GM12878 (cell line): ENCODE measurements at places on chromosomes 7 and 10.
A peak's percentile ranks its signal among the peaks of the same experiment; 100 is the strongest.

- DNase-seq = no peak
Observed at GRCh38 chr7:12975412-12975811, 288.0 kb downstream of the ARL4A start.

- DNase-seq = no peak
Observed at GRCh38 chr7:151210087-151210854, at the start of gene H2BK1. Gene H2BK1, minus strand, starts transcription at chr7:151210488. Its CDS starts 170 bp downstream, at chr7:151210318.

DNA sequence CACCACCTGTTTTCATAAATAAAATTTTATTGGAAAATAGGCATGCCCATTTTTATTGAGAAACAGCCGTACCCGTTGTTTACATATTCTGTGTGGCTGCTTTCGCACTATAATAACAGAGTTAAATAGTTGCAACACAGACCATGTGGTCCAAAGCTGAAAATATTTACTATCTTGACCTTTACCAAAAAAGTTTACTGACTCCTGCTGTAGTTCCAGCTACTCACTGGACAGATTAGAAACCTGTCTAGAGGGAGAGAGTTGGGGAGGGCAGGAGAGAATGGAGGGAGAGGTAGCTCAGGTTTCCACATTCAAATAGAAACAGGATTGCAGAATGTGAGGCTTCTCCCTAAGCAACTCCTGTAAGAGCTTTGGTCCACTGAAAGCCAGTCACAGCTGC lies 55.1 kb upstream of the GLCCI1 start:
- DNase-seq = no peak

- no peak for DNase-seq
Observed at GRCh38 chr10:98224509-98224908, 43.5 kb downstream of the LOXL4 start.

DNA sequence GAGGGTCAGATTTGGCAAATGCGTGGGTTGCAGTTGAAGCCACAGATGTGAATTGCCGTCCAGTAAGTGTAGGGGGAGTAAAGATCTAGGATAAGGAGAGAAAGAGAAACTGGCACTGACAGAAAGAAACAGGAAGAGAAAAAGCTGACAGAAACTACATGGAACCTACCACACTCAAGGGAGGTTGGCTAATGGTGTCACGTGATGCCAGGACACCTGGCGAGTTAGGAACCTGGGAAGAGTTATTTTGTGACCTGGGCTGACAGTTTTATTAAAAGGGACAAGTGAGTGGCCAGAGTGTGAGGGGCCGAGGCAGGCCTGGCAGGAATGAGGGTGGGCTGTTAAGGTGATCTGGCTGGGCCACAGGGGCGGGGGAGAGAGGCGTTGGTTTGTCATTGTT lies 188.7 kb downstream of the ADARB2 start:
- DNase-seq = peak; percentile 20

- DNase-seq = no peak
Observed at GRCh38 chr10:11882646-11883375, 59.7 kb downstream of the PROSER2 start.

GRCh38 chr10:8389630-8390029 lies 335.1 kb downstream of the GATA3 start:
- no peak for DNase-seq

GRCh38 chr10:48284811-48285210 lies 10.3 kb upstream of the FRMPD2 start:
- DNase-seq = no peak

GRCh38 chr7:80883154-80884025 lies 35.5 kb downstream of the SEMA3C start:
- no peak for DNase-seq

DNA sequence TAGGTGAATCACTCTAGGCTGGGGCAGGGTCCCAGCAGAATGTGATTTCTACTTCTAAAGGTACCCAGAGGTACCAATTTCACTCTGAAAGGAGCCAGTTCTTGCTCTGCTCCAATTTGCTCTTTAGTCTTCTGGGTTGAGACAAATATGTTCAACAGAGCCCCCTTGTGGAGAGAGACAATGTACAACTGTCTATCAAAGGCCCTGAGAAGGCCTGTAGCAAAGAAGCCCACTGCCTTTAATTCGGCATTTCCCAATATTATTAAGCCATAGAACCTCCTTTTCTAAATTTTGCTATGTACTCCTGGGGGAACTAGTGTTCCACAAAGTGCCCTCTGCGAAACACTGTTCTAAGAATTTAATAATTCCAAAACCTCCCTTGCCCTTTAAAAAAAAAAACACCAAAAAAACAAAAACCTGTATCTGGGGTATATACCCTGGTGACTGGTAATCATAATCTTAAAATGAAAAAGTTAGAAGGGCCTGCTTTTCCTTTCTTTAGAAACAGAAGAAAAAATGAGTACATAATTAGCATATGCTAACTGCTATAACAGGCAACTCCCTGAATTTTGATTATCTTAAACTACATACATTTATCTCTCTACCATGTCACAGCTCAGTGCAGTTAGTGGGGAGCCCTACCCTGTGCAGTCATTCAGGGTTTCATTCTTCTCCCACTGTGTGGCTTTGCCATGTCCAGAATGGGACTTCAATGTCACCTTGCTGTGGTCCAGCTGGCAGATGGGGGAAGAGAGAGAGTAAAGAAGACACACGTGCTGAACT lies 160.9 kb upstream of the BMPER start:
- no peak for DNase-seq

DNA sequence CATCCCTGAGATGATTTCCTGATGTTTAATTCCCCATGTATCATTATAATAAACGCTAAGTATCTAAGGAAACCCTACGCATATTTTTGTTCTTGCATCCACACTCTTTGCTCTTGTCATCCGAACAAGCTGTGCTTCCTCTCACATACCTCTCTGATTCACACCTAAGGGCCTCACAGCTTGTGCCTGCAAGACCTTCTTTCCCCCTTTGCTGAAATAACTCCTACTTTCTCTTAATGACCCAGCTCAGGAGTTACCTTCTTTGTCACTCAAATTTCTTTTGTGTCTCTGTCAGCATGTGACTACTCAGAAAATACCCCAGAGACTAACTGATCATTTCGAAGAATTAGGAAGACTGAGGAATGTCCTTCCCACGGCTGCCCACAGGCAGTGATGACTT lies 209.3 kb upstream of the IMMP2L start:
- DNase-seq = no peak

GRCh38 chr10:115030483-115031200 lies 62.5 kb upstream of the ATRNL1 start:
- DNase-seq = no peak

GRCh38 chr7:31101544-31101943 lies 49.4 kb downstream of the ADCYAP1R1 start:
- no peak for DNase-seq

DNA sequence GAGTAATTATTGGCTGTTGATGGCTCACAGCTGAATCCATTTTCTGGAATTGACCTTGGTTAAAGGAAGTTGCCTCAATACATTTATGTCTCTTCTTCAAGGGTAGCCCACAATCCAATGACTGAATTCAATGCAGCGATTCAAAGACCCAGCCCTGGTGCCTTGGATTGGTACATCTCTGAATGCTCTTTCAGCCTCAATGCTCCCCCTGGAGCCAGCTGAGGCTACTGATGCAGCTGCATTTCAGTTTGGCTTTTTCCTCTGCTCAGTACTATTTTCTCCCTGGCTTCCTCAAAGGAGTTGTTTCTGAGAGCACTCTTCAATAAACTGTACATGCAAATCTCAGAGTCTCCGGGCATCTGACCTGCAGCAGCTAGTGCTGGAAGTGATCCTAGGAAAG lies 633 bp upstream of the EBLN1 start:
- DNase-seq = no peak

GRCh38 chr7:57305192-57305748 lies 144.7 kb upstream of the ZNF716 start:
- no peak for DNase-seq

GRCh38 chr7:82810558-82811259 lies 352.0 kb downstream of the PCLO start:
- DNase-seq = no peak

GRCh38 chr10:18649364-18649959 lies 1.9 kb downstream of the NSUN6 start:
- no peak for DNase-seq

- no peak for DNase-seq
Observed at GRCh38 chr7:136214356-136214755, 237.2 kb upstream of the MTPN start.

GRCh38 chr10:17216901-17217395 lies 11.1 kb upstream of the VIM start:
- DNase-seq = no peak

DNA sequence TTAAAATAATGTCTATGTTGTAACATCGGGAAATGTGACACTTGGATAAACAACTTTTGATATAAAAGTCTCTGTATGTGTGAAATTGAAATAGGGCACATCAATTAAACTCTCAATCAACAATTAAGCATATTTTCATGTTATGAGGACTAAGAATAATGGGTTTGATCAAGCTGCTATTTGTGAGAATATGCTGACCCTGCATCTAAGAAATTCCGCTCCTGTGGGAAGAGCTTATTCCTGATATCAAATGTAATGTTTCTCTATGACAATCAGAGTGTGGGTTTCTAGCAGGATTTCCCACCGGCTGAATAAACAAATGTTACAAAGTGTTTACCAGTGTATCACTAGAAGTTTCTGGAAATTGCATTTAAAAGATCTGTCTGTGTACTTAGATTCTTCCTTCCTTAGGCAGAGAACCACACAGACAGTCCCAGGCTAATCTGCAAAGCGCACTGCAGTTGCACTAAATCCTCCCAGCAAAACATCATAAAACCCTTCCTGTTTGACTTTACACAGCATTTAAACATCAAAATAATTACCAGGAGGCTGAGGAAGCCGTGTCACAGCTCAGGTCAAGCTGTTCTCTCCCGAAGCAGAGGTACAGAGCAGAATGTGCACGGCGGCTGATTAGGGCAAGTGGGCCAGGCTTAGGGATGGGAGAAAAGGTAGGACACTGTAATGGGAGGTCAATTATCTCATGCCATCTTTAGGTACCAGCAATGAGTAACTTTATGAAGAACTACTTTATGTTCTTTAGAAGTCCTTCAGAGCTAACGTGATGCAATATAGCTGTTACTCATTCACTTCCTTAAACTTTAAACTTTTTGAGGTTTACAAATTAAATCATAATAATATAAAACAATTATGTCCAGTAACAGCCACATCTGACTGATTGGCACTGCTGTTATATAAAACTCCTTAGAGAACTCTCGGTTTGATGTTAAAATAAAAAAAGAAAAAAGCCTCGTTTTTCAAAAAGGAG lies 109.1 kb upstream of the CTTNBP2 start:
- no peak for DNase-seq
